ENCODE measurements at places on chromosomes 1 and 21. TPM values are rescaled to one million over a fixed set of nuclear protein-coding genes. Genes with fewer than 3 reads are reported as not detected.

DNA sequence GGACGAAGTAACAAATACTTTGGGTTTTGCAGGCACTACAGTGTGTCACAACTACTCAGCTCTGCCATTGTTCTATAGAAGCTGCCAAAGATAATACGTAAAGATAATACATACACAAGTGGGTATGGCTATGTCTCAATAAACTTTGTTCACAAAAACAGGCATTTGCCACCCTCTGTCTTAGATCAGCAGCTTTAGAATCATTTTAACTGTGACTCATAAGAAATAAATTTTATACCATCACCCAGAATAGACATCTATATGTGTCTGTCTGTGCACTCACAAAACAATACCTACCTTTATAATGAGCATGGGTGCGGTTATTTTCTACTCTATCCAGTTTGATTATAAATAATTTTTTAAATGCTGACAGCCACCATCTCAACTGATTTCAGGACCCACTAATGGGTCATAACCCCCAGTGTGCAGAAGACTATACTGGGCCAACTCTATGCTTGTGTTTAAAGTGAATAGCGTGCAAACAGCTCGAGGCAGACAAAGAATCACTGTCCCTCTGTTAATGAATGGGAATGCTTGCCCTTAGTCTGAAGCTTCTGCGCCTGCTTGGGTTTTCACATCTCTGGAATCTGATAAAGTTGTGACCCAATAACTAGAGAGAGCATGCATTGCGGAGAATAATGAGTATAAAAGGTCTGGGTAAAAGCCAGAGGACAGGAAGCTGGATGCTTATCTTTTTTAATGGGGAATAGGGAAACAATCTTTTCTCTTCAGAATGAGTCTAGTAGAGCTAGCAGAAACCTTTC, 216.2 kb downstream of the PLPP3 start:
- DNase-seq = no peak

- DNase-seq = no peak
Measured at GRCh38 chr1:246383791-246384190, 123.3 kb downstream of the SMYD3 start.

- DNase-seq = no peak
Measured at GRCh38 chr1:214957330-214958137, 125.0 kb upstream of the KCNK2 start.

DNA sequence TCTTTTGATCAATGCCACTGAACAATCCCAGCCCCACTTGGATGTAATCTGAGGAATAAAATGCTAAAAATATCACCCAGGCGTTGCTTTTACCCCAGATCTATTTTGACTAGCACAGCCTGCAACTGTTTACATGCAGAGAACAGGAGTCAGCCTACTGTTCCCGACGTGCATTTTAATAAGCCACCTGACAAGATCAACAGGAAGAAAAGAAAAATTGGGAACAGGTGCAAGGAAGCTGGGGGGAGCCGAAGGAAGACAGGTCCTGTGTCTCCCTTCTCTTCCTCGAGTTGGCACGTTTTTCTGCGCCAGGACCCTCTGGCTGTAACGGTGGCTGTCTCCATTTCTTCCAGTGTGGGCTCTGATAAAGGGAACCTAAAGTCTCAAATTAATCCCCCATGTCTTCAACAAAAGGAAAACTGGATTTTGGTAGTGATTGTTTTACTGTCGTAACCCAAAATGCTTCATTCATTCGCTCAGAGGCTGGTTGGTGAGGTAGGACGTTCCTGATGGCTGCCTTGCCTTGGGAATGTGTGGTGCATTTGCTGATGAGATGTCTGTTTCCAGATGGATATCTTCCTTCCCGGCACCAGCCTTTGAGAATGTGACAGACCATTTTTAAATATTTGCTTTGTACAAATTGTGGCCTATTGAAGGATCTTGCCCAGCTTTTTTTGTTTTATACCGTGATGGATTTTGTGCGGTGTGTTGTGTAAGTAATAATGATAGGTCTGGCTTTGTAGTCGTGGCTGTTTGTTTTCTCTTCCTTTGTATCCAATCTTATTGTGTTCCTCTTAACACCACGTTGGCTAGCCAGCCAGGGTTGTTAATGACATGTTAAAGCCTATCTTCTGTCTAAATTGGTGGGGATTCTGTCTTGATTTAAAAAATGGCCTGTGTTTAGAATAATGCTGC, 117.5 kb downstream of the C1orf21 start:
- DNase-seq = no peak

- DNase-seq = no peak
Measured at GRCh38 chr1:2340918-2341254, 50.5 kb downstream of the MORN1 start.

DNA sequence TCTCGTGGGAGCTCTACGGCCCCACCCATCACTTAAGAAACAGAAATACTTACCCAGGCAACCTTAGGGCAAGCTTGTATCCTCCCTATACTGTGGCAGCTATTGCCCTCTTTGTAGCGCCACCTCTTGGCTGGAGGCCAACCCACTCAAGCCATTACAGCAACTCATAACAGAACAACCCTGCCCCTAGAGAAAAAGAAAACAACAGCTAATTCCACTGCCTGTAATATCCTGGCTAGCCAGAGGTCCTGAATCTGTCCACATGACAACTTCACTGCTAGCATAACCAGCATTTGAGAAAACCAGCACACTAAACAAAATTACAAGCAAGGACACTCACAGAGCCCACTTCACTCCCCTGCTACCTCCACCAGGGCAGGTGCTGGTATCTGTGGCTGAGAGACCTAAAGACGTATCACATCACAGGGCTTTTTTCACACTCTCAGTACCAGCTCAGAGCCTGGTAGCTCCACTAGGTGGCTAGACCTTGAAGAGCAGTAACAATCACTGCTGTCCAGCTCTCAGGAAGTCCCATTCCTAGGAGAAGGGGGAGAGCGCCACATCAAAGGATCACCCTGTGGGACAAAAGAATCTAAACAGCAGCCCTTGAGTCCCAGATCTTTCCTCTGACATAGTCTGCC, 14.5 kb upstream of the MX1 start:
- DNase-seq = no peak

CNKSR1 gene
- 6.0 TPM for total RNA-seq

CHIA gene
- not detected for total RNA-seq
